Stomach (tissue), 19 donors: ENCODE measurements at places on chromosomes 1 and 21. TPM values are rescaled to one million over a fixed set of nuclear protein-coding genes. Genes with fewer than 3 reads are reported as not detected.
A peak's percentile ranks its signal among the peaks of the same experiment; 100 is the strongest.

DNA sequence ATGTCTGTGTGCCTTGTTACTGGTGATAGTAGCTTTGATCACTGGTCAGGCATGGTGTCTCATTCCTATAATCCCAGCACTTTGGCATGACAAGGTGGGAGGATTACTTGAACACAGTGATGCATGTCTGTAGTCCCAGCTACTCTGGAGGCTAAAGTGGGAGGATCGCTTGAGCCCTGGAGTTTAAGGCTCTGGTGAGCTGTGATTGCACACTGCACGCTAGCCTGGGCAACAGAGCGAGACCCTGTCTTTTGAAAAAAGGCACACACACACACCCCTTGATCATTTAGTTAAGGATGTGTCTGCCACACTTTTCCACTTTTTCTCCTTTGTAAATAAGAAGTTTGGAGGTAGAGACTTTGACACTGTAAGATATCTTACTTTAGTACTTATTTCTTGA, 15.1 kb downstream of the MIGA1 start:
- no peaks in the 10 kb centered on the region for H3K27me3 ChIP-seq
- no peaks in the 10 kb centered on the region for H3K36me3 ChIP-seq
- no peak overlapping the region for H3K4me3 ChIP-seq
- H3K4me1 ChIP-seq, result no peaks in the 10 kb centered on the region
- H3K27ac ChIP-seq, result no peak overlapping the region

DNA sequence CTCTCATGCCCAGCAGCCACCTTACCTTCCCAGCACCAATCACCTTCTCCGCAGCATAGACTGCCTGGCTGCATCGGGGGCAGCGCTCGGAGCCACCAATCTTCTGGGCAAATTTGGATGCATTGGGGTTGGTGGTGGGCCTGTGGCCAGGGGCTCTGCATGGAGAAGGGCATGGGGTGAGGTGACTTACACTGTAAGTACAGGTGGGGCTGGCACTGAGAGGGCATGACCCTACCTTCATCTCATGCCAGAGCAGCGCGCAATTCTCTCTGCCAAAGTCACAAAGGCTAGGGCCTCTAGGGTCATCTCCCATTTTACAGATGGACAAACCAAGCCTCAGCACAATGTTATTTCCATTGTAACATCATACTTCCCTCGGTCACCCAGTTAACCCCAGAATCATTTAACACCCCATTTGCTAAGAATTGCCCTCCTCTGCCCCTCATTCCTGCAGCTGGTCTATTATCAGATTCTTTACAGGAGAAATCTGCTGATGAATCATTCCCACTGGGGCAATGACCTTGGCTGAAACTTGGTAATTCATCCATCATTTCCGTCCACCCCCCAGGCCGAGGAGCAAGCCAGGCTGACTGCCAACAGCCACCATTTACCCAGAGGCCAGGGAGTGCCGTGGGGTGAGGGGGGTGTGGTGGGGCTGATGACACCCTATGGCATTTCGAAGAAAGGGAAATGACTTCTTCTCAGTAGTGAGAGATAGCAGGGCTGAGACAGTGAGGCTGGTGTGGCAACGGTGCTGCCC, 17.9 kb downstream of the CSRP1 start:
- H3K27ac ChIP-seq, result peak overlapping the region; percentile 71
- H3K36me3 ChIP-seq, result peaks cover 86% of the 10 kb centered on the region
- no peak for DNase-seq
- H3K4me1 ChIP-seq, result peaks cover 82% of the 10 kb centered on the region
- H3K4me3 ChIP-seq, result no peak overlapping the region
- no peaks in the 10 kb centered on the region for H3K27me3 ChIP-seq

GRCh38 chr1:236348071-236348470, 46.0 kb upstream of the EDARADD start:
- no peaks in the 10 kb centered on the region for H3K36me3 ChIP-seq
- H3K27ac ChIP-seq, result no peak overlapping the region
- no peak overlapping the region for H3K4me3 ChIP-seq

- H3K4me3 ChIP-seq, result no peak overlapping the region
- peaks cover 13% of the 10 kb centered on the region for H3K4me1 ChIP-seq
- H3K27ac ChIP-seq, result no peak overlapping the region
Measured at GRCh38 chr1:2482588-2482987, 6.5 kb downstream of the PLCH2 start.

GRCh38 chr1:9149837-9150581, 21.1 kb upstream of the GPR157 start:
- DNase-seq, result no peak
- peaks cover 32% of the 10 kb centered on the region for H3K36me3 ChIP-seq
- peaks cover 9% of the 10 kb centered on the region for H3K4me1 ChIP-seq

Gene CDC20
- total RNA-seq, result 7.9 TPM

Gene FMO2
- total RNA-seq, result 47.3 TPM
